ENCODE measurements at places on chromosomes 1 and 21.
A peak's percentile ranks its signal among the peaks of the same experiment; 100 is the strongest.

GRCh38 chr21:29407571-29407970 lies 108.8 kb downstream of the BACH1 start:
- no peak for DNase-seq

DNA sequence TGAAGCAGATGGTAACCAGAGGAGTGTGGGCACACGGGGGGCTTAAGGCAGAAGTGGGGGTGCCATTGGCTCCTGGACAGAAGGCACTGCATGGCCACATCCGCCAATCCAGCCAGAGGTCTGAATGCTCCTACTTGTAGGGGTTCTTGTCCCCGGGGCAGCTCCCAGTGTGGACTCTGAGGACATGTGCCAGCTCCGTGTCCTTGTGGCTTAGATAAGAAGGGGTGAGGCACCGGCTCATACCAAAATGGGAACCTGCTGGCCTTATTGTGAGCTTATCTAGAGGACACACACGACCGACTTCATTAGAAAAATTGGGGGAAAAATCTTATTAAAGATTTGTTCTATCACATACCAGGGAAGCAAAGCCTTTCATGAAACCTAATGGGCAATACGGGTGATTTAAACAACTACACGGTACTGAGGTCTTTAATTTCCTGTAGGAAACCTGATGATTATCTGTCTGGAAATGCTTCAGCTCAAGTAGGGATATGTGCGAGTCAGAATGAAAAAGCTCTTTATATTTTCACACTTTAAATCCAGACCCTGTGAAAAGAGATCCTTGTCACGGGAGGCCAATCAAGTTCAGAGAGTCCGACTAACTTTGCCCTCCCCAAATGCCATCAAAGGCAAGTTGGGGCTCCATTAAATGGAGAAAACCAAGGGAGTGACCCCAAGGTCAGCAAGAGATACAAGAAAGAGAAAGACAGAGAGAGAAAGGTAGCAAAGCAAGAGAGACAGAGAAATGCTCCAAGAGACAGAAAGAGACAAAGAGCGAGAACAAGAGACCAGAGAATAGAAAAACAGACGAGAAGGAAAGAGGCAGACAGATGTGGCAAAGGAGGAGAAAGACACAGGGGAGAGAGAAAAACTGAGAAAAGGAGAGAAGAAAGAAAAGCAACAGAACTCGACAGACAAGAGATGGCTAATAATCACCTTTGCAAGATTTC lies 14.1 kb upstream of the KCNN3 start:
- DNase-seq: no peak

GRCh38 chr1:162398999-162399580 lies 12.8 kb downstream of the SH2D1B start:
- DNase-seq: no peak

GRCh38 chr1:68049941-68050878 lies at the start of gene DIRAS3:
Gene DIRAS3 (minus strand): TSS chr1:68050627. CDS start chr1:68047297, 3,330 bp downstream.
- no peak for DNase-seq

- DNase-seq: peak; percentile 30
Observed at GRCh38 chr1:112707221-112708001, 484 bp upstream of the RHOC start.

- no peak for DNase-seq
Observed at GRCh38 chr1:234734869-234735268, 124.9 kb upstream of the IRF2BP2 start.

DNA sequence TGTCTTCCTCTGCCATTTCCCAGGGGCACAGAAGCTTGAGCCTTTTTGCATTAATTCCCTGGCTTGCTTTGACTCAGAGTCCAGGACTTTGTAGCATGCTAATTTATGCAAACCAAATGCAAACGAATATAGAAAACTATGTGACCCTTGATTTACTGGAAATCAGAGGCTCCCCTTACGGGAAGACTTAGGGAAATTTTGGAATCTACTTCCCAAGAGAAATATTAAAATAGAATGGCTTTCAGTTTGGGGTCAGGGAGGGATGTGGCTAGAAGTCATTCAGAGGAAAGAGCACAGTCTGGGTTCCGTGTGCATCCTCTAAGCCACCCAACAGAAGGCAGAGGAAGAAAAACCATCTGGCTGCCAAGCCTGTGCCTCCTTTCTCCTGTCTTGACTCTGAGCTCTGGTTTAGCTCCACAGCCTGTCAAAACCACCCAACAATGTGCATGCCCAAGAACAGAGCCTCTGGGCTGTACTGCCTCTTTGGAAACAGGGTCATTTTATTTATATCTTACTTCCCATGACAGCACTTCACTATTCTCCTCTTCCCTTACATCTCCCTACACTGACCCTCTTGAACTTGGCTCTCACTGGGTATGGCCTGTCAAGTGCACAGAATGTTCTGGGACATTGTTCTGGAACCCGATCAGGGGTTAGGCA lies 30.1 kb downstream of the ATF3 start:
- no peak for DNase-seq

DNA sequence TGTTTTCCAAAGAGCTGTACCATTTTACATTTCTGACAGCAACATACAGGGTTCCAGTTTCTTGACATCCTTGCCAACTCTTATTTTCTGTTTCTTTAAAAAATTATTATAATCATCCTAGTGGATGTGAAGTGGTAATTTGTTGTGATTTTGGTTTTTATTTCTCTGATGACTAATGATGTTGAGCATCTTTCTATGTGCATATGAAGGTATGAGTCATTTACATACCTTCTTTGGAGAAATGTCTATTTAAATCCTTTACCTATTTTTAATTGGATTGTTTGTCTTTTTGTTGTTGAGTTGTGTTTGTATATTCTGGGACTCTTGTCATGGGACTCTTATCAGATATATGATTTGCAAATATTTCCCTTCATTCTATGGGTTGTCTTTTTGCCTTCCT lies 20.8 kb upstream of the MPC2 start:
- no peak for DNase-seq

DNA sequence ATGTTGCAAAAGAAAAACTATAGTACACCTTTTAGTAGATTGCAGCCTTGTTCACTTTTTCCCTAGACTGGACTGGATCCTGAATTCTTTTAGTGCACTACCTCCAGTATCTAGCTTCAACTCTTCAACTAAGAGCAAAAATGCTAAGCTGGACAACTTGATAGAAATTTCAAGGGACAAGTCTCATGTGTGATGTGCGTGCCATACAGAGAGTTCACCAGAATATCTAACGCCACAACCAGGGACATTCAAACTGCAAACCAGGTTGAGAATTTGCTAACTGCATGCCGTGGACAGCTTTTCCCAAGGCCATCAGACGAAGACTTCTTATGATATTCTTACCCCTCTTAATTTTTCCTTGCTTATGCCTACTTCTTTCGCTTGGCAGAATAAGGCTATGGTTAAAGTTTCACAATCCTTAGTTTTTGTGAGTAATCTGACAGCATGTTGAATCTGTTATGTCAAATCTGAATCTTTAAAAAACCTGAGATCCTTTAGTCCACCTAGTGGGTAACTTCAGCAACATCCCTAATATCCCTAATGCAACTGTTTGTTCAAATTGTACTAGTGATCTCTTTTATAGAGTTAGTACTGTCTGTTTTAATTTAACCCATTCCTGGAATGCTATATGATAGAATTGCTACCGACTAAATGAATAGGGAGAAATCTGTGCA lies 66.4 kb downstream of the DDAH1 start:
- DNase-seq: no peak

- no peak for DNase-seq
Observed at GRCh38 chr1:9809100-9809510, 14.7 kb downstream of the CLSTN1 start.

DNA sequence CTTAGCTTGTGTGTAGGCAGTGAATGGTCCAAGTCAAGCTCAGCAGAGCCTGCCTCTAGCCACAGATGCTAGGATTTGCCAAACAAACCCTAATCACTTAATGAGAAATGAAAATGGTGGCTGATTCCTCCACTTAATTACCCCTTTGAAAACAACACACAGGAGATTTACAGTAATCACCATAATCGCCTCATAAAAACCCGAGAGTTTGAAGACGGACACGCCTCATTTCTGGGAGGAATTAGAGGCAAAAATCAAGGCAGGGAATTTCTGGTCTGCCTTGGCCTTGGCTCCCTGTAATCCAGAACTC lies 16.3 kb upstream of the FOXE3 start:
- DNase-seq: no peak

DNA sequence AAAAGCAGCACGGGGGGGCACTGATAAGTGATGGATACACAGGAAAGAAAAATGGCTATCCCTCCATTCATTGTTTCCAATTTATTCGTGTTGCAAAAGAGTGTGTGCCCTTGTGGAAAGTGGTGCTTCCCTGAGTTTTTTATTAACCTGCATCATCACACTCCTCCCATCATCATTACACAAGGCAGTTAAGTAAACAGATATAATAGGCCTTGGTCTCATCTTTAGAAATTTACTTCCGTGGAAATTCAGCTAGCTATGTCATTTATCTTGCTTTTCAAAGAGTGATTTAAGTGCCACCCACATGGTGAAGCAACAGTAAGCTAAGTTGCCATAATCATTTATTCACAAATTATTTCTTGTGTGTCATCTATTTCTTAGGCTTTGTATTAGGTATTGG lies 473.3 kb downstream of the NEGR1 start:
- no peak for DNase-seq

GRCh38 chr1:169044971-169045370 lies 61.5 kb upstream of the ATP1B1 start:
- no peak for DNase-seq

- DNase-seq: no peak
Observed at GRCh38 chr1:41690331-41690730, 205.8 kb upstream of the EDN2 start.

DNA sequence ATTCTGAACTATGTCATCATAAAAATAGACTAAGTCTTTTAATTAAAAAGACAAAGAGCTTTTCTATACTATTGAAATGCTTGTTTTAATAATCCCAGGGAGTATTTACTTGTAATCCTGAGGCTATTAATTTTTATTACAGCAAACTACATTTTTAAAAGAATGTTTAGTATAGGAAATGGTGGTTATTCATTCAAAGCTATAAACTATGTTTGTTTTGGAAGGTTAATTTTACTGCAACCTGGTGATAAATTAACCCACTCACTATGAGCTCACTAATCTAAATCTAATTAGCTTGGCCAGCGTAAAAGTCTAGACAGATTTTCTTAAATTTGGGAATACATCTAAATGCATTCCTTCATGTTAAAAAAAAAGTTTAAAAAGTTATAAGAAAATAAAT lies 13.8 kb upstream of the EYA3 start:
- no peak for DNase-seq

Data from activated naive CD8-positive, alpha-beta T cell treated with anti-CD3 and anti-CD28 coated beads, Interleukin-2, amount 50 U/mL, for 16 hours (primary cell).